ENCODE measurements at places on chromosomes 7 and 10.

- no peak for DNase-seq
Observed at GRCh38 chr10:71531485-71532446, 135.0 kb downstream of the CDH23 start.

- peak; percentile 74 for DNase-seq
Observed at GRCh38 chr10:34908481-34908880, 93.4 kb upstream of the PARD3 start.

DNA sequence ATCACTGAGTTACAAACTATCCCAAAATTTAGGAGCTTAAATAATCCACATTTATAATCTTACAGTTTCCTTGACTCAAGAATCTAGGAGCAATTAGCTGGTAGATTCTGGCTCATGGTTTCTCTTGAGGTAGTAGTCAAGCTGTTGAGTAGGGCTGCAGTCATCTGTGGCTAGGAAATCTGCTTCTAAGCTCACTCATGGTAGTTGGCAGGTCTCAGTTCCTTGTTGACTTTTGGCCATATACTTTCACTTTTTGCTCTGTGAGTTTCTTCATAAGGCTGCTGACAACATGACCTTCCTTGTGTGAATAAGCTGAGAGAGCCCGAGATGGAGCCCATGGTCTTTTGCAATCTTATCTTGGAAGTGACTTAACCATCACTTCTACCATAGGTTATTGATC is 10.8 kb upstream of the ETV1 start:
- DNase-seq: no peak

DNA sequence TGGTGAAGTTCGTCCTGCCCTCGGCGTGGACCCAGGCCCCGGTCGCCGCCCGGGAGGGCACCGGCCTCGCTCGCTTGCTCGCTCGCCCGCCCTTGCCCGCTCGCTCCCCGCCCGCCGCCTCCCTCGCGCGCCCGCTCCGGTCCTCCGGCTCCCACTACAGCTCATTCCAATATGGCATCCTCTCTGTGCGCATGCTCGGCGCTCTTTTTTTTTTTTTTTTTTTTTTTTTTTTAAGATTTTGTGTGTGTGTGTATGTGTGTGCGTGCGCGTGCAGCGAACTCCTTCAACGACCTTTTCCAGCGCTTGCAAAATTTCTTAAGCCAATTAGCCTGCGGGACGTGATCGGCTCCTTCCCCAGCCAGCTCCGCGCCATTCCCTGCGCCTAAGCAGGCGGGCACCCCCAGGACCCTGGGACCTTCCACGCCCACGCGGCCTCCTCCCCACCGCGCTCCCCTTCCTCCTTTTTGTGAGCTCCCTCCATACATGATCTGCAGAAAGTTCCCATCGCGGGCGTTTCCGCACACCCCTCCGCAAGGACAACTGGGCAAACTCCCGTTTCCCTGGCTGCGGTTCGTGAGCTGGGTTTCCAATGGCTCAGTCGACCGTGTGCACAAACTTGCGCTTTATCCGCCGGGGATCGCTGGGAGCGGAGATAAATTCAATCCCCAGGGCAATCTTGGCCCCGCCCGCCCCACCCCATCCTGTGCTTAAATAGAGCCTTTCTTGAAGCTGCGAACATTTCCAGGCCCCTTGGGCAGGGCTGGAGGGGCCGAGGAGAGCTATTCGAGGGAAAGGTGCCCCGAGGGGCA is at the start of gene SFMBT2:
Gene SFMBT2, minus strand, starts transcription at position 173 of the 809 bp plus-strand sequence. CDS start 29,136 bp downstream, outside the sequence.
- DNase-seq: peak; percentile 10

GRCh38 chr7:3187444-3188040 is 113.5 kb upstream of the SDK1 start:
- DNase-seq: no peak

DNA sequence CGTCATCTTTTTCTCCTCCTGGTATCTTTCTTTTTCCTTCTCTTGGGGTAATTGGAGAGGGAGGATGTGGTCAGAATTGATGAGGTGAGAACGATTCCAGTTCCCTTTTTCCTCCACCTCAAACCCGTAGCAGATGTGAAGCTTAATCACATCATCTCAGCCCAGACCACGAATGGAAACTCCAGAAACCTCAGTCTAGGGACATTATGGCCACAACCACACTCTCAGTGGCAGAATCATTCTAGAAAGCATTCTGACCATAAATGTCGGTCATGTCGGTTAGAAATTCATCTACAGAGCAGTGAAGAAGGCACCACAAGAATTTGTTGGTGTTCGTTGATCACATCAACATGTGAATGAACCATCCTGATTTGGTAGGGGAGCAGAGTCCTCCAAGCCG is 78.7 kb downstream of the GATA3 start:
- no peak for DNase-seq

DNA sequence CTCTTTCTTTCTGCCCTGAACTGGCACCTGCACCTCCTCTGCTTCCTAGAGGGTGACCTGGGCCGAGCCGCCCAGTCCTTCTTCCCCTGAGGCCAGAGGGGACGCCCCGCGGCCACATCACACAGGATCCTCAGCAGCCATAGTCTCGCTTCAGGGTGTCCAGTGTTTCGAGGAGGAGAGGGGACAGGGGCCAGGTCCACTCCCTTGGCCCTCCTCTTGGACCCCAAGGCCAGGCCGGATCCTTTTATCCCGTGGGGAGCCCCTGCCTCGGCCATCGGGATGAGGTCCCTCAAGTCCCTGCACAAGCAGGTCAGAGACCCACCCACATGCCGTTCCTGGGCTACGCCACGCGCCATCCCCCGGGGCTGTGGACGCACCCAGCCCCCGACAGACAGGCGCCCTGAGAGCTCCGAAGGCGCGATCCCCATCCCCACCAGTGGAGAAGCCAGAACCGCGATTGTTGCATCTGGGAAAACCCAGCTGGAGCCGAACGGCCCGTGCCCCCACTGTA is 3.6 kb downstream of the BHLHA15 start:
- no peak for DNase-seq

GRCh38 chr10:126475074-126475691 is 86.9 kb upstream of the ADAM12 start:
- DNase-seq: no peak

DNA sequence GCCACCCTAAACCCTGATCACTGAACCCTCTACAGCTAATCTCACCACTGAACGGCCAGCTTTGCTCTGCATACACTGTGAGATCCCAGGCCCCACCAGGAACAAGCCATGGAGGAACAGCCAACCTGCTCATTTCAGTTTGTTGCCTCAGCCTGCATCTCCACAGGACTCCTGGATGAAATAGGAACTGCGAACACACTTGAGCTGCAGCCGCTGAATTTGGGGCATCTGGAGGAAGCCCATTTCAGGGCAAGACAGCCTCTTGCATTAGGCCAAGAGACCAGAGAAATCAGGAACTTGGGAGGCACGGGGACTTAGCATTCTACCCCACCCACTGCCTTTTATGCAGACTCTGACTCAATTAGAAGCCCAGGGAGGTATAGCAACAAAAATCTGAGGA is 14.5 kb upstream of the EGR2 start:
- DNase-seq: no peak

DNA sequence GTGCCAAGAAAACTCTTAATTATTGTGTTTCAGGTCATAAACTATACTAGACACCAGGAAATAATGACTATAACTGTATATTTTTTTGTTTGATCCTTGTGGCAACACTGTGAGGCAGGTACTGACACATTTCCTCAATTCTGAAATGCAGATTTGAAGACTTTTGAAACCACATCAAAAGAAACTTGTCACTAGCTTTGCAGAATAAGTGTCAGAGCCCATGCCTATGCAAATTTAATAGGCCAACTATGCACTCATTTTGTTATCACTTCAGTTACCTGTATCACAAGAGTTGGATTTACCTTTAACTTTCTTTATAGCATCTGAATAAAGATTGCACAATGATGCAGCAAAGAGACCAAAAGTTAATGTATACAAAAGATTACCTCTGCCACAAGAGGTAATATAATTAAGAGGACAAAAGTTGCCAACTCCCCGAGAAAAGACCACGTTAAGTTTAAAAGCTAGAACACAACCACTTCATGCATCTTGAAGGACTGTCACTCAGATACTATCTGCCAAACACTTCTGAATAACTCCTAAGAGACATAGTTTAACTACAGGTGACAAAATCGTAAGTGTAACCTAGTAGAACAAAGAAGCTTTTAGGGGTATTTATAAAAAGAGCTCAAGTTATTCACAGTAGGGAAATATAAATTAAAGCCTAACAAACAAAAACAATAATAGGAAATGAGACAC is 80.5 kb downstream of the ELAPOR2 start:
- DNase-seq: no peak

DNA sequence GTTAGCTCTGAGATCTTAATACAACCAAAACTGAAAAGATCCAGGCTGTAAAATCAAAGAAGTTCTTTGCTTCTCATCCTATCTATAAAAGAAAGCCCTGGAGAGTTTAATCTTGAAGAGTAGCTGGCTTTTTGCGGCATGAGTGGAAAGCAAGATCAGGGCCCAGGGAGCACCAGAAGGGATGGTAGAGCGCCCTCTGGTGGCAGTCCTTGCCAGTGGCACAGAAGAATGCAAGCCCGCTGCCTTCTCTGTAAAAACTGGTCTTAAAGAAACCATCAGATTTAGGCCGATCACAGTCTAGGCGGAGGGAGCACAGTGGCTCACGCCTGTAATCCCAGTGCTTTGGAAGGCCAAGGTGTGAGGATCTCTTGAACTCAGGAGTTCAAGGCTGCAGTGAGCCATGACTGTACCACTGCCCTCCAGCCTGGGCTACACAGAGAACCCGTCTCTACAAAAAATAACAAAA is 35.6 kb downstream of the CPN1 start:
- DNase-seq: peak; percentile 76

GRCh38 chr10:11876805-11877590 is 53.8 kb downstream of the PROSER2 start:
- DNase-seq: no peak

GRCh38 chr10:29499993-29500537 is 134.7 kb downstream of the SVIL start:
- DNase-seq: no peak

- no peak for DNase-seq
Observed at GRCh38 chr10:103021150-103021899, 103.2 kb downstream of the CNNM2 start.

DNA sequence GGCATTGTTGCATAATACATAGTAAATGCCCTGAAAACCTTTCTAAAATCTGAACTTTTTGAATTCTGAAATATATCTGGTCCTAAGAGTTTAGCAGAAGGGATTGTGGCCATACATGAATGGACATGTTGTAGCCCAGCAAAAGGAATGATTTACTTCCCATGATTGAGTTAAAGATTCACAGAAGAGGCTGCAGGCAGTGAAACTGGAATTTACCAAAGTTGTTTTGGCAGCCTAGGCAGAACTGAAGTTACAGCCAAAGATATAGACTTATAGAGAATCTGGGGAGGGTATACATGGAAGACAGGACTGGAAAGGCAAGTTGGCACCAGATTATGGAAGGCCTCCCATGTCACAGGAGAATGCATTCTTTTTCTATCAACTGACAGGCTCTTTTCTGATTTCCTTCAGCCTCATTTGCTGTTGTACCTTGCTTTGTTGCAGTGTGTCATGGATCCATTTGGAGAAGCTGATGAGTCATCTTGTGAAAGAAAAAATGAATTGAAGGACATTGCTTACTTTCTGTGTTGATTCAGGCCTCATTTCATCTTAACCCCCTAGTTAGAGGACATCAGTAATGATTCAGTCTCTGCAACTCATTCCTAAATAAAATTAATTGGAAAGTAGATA is 356.2 kb upstream of the LRGUK start:
- no peak for DNase-seq

- DNase-seq: peak; percentile 74
Observed at GRCh38 chr10:63666836-63667383, 145.7 kb downstream of the REEP3 start.

DNA sequence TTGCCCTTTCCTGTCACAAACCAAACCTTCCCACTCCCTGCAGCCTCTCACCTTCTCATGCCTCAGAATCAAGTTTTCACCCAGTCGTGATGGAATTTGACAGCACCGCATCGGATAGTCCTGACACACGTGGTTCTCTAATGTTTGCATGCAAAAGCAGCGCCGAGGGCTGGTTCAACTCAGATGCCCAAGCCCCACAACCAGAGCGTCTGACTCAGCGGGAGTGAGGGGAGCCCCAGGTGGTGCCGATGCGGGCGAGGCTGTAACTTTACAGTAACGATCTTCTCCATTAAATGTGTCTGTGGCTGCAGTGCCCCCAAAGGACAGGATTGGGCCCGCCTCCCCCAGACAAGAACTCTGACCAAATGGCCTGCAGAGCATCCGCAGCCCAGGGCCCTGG is 284.5 kb downstream of the CELF2 start:
- DNase-seq: no peak
